Body of pancreas (tissue), 4 donors: ENCODE measurements at places on chromosomes 3 and 15. TPM values are rescaled to one million over a fixed set of nuclear protein-coding genes. Genes with fewer than 3 reads are reported as not detected.

The SLC27A2 gene
- total RNA-seq: 3.9 TPM

The BFSP2 gene
- total RNA-seq: not detected

The MNS1 gene
- total RNA-seq: 1.6 TPM

The MUC20 gene
- 21.8 TPM for total RNA-seq

The ITGB5 gene
- 73.5 TPM for total RNA-seq

The REC114 gene
- not detected for total RNA-seq

The CACNA2D2 gene
- total RNA-seq: 1.3 TPM

GRCh38 chr3:151578495-151578894 lies 117.6 kb upstream of the IGSF10 start:
- DNase-seq: no peak

GRCh38 chr3:119346076-119346496 lies 51.9 kb downstream of the ARHGAP31 start:
- DNase-seq: no peak

DNA sequence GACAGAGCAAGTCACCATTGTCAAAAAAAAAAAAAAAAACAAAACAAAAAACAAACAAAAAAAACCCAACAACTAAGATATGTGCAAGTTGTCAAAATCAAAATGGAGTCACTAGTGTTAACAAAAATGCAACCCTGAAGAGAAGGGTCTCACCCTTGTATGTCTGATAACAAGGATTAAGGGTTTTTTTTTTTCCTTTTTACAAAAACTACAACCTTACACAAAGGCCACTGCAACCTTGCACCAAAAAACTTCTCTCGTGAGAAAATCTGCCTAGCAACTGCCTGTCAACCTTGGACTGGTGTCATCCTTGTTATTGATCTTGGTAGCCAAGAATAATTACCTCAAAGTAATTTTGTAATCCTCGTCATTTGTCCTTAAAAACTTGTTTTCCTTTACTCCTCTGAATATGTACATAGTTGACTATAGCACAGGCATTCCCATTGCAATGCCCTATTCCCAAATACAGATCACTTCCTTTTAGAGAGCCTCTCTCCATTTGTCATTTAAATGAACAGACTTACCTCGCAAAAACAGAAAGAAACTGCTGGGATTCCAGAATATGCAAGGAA lies 24.0 kb downstream of the TFRC start:
- DNase-seq: no peak

- no peak for DNase-seq
Measured at GRCh38 chr3:124373524-124373923, 356.7 kb upstream of the UMPS start.

DNA sequence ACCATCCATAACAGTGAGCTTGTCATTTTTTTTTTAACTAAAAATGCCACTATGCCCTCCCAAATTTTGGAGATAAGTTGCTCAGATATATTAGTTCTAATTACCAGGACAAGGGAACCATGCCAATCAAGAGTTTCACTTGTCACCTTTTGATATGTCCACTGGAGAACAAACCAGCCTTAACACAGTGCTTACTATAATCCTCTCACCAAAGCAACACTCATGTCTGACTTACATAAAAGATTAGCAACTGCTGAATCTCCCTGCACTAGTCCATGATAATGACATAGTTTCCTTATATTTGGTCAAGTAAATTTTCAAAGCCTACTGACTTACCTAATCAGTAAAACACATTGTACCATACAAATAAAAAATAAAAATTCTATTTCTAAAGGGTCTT lies 44.4 kb downstream of the TTBK2 start:
- no peak for DNase-seq

- DNase-seq: no peak
Measured at GRCh38 chr15:81492331-81492968, 118.4 kb upstream of the TMC3 start.

DNA sequence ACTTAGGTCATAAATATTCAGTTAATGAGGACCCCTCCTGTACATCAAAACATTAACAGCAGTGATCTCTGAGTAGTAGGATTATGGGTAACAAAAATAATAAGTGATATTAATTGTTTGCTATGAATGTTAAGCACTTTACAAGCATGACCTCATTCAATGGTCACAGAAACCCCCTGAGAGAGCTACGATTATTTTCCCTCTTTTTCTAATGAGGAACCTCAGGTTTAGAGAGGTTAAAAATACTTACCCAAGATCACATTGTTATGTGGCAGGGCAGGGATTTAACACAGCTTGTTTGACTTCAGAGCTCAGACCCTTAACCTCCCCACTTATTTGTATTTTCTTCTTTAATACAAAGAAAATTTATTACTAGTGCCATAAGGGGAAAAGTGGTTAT lies 228.2 kb downstream of the TBL1XR1 start:
- DNase-seq: no peak

- peak; percentile 96 for DNase-seq
Measured at GRCh38 chr15:43492673-43493601, at the start of gene TP53BP1. TP53BP1 (minus strand) TSS chr15:43493156; CDS start chr15:43493043, 113 bp downstream.

DNA sequence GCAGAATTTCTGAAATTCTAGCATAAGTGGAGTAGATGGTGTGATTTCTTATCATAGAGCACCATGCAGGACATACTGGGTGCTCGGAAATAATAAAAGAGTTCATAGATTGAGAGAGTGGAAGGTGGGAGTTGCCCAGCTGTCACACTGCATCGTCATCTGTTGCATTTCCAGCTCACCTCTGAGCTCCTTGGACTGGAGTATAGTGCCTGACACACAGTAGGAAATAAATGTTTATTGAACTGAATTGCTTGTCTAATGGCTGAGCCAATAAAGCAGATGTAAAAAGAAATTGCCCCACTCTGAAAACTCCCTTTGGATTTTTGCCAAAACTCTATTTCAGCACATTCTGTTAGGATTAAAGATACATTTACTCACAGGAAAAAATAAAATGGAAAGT lies 108.9 kb upstream of the UBE2E1 start:
- no peak for DNase-seq

DNA sequence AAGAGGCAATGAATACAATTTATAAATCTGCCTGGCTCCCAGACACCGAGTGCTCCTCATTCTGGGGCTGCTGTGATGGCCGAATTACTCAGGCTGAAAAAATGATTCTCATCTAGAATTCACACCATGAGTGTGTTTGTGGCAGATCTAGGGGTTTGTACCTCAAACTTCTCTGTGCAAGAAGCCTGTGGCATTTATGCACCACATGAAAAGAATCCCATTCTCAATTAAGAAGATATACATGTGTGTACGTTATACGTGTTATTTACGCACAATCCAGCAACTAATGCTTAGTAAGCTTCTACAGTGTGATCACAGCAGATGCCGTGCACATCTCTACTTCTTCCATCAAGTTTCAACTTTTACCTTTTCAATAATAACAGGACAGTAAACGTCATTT lies 476.8 kb downstream of the SHQ1 start:
- DNase-seq: no peak

GRCh38 chr3:54424292-54424691 lies 301.9 kb downstream of the CACNA2D3 start:
- no peak for DNase-seq

DNA sequence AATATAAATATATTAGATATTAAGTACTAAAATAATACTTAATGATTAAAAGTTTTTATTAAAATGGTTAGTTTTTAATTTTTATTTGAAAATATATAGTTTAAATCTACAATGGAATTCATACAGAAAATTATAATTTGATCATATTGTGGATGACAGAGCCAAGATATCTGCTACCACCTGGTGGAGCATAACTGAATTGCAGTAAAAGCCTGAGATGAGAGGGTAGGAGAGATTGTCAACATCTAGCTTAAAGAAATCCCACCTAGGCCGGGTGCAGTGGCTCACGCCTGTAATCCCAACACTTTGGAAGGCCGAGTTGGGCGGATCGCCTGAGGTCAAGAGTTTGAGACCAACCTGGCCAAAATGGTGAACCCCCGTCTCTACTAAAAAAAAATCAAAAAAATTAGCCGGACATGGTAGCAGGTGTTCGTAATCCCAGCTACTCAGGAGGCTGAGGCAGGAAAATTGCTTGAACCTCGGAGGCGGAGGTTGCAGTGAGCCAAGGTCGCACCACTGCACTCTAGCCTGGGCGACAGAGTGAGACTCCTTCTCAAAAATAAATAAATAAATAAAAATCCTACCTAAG lies 25.1 kb upstream of the CSTA start:
- DNase-seq: peak; percentile 44

DNA sequence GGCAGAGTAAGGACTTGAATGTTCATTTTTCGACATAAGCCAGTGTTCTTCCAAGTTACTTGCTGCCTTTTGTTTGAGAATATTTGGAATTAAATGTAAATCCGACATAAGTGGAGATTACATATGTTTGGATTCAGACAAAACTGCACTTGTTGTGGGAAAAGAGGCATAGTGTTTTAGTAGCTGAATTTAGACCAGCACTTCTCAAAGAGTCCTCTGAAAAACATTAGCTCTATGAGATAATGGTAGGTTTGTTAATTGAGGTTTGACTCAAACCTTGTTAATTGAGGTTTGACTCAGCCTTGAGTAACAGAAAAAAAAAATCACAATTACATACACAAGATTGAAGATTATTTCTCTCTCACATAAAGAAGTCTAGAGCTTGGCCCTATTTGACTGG lies 132.5 kb downstream of the NSUN3 start:
- no peak for DNase-seq

DNA sequence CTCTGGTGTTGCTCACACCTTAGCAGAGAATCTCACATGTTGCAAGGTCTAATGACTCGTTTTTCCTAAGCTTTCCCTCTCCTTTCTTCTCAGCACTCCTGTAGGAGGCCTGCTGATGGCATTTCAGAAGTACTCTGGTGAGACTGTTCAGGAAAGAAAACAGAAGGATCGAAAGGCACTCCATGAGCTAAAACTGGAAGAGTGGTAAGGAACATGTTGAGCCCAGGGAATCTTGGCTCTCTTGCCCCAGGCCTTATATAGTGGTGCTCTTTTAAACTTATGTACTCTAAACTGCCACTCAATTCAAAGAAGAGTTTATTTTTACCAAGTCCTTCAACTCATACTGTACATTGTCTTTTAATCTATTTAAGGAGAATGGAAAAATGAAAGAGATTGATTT lies 18.8 kb downstream of the TIMMDC1 start:
- DNase-seq: no peak

GRCh38 chr15:72783640-72784455 lies at the start of gene ADPGK:
ADPGK (minus strand) TSS chr15:72783758; CDS start chr15:72783691, 67 bp downstream.
- peak; percentile 90 for DNase-seq

- DNase-seq: no peak
Measured at GRCh38 chr3:172853005-172853404, 102.5 kb downstream of the ECT2 start.

GRCh38 chr3:187368251-187369088 lies at the start of gene RTP4:
RTP4 (plus strand) TSS chr3:187368385; CDS start chr3:187368442, 57 bp downstream.
- DNase-seq: no peak

- DNase-seq: no peak
Measured at GRCh38 chr3:139939681-139940190, 4.8 kb downstream of the CLSTN2 start.

- DNase-seq: no peak
Measured at GRCh38 chr15:66591322-66591862, 25.6 kb upstream of the LCTL start.

DNA sequence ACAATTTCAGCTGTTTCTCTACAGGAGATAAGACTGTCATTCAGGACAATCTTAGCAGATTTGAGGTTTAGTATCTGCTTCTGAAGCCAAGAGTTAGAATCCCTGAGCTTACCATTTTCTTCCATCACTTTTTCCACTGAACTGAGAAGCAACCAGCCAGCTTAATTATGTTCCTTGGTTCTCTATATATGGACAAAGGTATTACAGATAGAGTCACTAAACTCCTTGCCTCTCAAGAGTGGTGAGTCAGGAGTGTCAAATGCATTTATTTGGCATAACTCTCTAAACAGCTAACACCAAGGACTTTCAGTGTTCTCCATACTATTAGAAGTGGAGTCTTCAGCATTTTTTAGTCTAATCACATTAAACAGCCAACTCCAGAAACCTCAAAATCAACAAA lies 239.3 kb downstream of the ALCAM start:
- DNase-seq: no peak

DNA sequence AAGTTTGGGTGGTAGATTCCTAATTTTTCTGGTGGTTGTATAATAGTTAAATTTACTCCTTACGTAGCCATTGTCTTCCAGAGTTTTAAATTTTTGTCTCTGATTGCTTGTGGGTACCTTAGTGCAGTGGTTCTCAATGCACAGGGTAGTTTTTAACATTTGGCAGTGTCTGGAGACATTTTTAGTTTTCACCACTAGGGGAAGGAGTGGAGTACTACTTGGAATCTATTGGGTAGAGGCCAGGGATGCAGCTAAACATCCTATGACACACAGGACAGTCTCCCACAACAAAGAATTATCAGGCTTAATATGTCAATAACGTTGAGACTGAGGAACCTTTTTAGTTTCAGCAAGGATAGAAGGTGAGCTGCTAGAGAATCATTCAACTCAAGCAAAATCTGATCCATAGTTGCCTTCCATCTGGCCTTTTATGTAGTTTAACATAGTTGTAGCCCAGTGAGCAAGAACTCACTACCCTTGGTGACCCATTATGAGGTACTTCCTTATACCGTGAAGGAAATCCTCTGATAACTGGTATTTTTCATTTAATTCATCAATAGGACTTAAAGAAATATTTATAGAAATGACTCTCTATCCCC lies 8.6 kb upstream of the STX19 start:
- no peak for DNase-seq

- DNase-seq: no peak
Measured at GRCh38 chr3:188286087-188286513, 132.1 kb downstream of the LPP start.

DNA sequence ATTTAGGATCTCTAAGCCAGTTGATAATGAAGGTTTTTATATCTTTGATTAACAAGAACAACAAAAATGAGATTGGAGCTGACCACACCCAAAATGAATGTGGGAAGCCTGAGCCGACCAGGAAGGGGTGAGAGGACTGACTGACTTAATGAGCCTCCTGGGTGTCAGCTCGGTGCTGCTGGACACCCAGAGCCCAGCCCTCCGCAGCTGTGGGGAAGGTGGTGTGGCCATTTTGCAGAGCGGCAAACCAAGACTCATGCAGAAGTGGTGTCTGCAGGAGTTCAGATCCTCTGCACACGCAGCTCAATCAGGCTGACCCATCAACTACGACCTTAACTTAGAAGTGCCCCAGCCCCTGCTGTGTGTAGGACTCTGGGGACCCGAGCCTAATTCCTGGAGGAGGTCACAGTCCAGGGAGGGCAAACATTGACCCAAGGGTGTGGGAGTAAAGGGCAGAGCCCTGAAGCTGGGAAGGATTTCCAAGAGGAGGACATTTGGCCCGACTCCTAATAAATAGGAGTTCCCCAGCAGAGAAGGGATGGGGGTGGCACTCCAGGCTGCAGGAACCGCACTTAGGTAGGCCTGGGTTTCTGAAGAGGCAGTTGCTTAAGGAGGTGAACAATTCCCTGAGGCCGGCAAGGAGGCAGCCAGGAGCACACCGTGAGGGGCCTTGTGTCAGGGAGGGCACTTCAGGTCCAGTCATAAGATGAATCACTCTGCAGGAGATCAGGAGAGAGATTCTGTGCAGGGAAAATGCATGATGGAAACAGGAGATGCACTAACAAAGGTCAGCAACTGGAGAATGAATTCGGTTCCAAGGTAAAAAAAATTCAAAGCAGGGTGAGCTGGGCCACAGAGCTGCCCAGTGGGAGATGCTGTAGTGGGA lies 197.1 kb upstream of the TPM1 start:
- DNase-seq: no peak

- DNase-seq: peak; percentile 93
Measured at GRCh38 chr15:67839929-67840748, at the start of gene RNU6-1. RNU6-1 (minus strand) TSS chr15:67840045.
